ENCODE measurements at places on chromosomes 12 and 14.

DNA sequence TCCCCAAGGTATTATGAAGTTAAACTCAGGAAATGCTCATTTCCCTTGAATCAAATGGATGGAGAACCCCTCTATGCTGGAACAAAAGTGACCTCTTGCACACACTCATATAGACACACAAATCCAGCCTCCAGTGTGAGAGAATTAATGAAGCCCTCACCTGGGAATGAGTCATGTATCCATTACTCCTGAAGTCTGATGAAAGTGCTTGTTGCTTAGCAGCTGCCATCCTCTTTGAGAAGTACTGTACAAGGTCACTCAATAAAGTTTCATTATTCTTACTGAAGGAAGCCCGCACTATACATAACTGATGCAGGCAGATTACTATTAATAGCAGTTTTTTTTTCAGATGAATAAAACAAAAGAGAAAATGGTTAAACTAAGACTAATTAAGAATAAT lies 102.3 kb downstream of the RERG start:
- no peak for DNase-seq

GRCh38 chr14:20356422-20356821 lies 13.0 kb downstream of the PARP2 start:
- no peak for DNase-seq

GRCh38 chr12:98868076-98868475 lies 223.0 kb downstream of the APAF1 start:
- DNase-seq: no peak

GRCh38 chr14:99116741-99117295 lies 155.2 kb downstream of the BCL11B start:
- no peak for DNase-seq

DNA sequence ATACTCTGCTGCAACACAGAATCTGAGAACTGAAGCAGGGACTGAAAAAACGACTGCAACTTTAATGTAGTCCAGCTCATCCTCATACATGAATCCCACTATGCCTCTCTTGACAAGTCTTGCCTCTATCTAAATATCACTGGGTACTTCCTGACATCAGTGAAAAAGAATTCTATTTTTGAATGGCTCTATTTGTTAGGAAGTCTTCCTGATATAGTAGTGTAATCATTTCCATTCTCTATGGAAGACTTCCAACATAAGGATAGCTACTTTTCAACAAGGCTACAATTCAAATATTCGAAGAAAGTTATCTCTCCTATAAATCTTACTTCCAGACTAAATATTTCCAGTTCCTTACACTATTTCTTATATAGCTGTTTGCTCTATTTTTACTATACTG lies 167.5 kb downstream of the MDGA2 start:
- no peak for DNase-seq

DNA sequence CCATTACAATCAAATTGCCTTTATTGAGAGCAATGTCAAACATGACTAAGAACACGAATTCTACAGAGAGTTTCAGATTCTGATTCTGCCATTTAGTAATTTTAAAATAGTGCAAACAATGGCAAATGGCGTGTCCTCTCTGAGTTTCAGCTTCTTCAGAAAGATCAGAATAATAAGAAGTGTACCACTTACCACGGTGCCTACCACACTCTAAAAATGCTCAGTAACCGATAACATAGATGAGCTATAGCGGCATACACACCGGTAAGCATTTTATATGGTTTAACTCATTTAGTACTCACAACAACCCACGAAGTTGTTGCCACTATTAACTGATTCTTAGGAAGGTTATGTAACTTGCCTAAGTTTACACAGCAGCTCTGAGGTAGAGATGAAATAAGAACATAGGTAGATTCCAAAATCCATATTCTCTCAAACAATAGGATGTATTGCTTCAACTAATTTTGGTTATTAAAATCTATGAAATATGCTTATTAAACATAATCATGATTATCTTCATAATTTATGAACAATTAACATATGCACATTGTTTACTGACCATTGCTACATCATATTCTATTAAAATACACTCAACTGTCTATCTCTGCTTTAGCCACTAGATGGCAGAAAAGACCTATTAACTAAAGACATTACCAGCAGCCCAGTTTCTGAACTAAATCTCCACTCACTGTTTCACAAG lies 38.3 kb downstream of the SLC6A15 start:
- no peak for DNase-seq

DNA sequence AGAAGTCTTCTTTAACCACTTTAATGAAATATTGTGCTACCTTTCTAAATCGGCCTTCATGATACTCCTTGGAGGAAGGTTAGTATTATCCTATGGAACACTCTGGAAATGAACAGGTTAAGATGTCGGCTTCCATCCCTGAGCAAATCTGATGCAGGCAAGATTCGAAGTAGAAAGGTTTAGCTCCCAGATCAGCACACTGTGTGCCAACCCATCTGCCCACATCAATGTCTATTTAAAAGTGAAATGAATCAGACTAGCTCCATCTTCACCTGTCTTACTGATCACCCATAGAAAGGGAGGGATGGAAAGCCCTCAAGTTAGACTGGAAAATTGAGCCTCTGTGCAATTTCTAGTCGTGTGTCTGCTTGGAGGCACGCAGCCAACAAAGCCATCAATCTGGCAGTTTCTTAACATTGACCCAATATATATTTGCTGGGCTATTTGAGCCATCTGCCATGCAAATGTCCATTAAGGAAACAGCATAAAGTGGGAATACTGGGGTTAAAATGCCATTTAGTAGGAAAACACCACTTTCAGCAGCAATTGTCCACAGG lies 506.1 kb downstream of the RMST start:
- no peak for DNase-seq

DNA sequence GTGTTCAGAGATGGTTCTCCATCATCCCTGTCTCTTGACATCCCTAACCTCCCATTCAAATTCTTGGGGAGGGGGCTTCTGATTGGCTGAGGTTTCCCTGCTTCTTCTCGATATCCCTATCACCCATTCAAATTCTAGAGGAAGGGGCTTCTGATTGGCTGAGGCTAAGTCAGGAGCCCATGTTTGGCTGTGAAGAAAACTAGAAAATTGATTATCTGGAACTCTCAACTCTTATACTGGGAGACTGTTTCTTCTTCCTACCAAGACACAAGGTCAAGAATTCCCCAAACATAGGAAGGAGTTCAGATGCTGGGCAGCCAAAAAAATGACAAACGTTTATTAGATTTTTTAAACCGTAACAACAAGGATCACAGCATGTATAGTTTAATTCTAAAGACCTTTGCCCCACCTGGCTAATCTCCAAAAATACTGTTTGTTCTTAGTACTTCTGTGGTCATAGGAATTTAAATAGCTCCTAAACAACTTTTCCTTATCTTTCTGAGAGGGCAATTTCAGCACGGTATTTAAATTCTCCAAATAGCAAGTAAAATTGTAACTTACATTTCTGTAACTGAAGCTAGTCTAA lies 26.4 kb downstream of the SPIC start:
- no peak for DNase-seq

DNA sequence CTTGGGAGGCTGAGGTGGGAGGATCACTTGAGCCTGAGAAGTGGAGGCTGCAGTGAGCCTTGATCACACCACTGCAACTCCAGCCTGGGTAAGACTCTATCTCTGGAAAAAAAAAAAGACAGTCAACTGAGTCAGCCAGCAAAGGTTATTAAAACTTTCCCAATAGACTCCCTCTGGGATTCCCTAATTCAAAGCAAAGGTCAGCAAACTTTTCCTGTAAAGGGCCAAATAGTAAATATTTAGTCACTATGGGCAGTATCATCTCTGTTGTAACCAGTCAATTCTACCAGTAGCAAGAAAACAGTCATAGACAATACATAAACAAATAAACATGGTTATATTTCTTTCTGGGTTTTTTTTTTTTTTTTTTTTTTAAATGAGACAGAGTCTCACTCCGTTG lies 122.5 kb downstream of the IPO8 start:
- no peak for DNase-seq

DNA sequence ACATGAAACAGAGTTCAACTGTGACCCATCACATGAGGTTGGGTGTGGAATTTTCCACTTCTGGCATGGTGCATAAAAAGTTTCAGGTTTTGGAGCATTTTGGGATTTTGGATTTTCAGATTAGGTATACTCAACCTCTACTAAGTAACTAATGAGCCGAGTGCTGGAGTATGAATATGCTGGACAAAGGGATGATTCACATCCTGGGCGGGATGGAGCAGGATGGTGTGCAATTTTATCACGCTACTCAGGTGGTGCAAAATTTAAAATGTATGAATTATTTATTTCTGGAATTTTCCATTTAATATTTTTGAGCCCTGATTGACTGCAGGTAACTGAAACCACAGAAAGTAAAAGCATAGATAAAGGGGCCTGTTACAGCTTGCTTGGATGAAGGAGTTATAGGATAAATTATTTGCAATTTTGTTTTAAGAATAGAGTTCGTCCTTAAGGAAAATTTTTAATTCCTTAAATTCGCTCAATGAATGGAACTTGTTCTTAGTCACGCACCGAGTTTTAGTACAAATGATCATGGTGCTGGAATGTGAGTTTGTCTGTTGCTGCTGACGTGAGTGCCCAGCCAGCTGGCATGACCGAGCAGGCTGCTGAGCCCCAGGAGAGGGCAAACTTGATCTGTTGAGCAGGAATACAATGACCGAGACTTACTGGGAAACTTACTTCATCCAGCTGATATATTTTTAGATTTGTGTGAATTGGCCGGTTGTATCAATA lies 176.3 kb downstream of the ESR2 start:
- no peak for DNase-seq

DNA sequence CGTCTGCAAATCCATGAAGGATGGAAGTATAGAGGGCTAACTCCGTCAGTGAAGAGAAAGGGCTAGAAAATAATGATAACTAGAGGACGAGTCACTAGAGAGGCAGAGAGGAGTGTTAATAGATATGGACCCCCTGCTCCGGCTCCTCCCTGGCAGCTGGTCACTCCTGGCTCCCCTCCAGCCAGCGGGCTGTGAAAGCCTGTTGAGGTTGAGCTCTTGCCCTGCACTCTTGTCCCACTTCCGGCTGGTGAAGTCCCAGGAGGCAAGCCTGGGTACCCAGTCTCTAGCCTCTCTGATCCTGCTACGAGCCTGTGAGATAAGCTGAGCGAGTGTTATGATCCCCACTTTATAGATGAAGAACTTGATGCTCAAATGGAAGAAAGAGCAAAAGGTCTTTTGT lies 90.3 kb downstream of the RFX4 start:
- no peak for DNase-seq

DNA sequence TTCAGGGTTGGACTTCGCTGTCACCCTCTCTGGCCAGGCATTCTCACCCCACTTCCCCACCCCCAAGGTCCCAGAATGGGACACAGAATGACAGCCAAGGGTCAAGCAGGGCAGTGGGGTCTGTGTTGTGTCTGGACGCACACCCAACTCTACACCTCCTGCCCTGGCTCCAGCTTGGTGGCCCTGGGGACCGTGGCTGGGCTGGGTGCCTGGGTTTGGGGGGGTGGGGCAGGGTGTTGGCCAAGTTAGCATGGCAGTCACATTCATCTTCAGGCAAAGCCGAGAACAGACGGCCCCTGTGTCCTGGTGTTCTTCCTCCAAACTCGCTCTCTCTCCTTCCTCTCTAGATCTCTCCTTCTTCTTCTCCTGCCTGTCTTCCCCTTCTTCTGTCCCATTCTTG lies 5.6 kb downstream of the LRP1 start:
- DNase-seq: no peak

DNA sequence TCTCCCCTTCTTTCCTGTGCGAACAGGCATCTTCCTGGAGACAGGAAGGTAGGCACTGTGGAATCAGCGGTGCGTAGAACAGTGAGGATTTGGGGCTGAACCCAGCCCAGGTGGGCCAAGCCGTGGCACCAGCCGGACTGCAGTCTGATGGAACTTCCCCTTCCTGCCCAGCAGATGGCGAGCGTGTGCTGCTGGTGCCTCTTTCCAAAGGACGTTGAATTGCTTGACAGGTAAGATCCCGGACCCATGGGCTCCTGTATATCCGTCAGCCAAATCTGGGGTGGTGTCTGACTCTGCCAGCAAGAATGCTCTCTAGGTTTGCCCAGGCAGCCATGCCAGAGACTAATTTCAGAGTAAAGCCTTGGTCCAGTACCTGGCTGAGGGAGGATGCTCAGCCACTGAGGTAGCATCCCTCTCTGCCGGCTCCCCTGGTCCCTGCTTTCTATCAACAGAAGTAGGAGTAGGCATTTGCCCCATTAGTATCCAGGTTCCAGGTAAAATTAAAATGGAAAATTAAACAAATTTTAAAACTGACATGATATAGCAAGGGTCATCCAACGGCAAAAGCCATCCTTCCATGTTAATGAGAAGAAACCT lies 21.1 kb upstream of the KCNA5 start:
- no peak for DNase-seq

DNA sequence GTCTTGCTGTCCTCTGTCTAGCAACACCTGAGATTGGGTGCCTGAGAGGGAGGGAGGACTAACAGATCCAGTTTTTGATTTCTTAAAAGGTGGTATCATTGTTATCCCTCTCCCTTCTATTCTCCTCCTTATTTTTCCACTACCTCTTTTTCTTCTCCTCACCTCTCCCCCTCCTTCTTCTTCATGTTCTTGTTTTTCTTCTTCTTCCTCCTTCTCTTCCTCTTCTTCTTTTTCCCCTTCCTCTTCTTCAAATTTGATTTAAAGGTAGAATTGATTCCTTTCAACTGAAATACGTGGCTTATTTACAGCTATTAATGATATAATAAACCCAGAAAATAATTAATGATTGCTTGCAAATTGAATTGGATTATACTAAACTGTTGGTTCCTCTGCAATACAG lies 256.8 kb upstream of the BTG1 start:
- DNase-seq: no peak

DNA sequence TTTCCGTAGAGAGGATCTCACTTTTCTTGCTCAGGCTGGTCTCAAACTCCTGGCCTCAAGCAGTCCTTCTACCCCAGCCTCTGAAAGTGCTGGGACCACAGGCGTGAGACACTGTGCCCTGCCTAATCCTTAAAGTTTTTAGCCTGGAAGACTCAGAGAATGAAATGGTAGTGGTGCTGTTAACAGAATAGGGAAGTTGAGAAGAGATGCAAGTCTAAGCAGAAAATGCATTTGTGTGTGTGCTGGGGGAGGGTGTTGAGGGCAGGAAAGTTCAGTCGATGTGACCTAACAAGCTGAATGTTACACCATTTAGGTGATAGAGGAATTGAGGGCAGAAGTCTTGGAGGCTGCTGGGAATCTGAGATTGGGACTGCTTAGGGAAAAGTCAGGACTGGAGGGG lies 6.9 kb upstream of the TUBA1A start:
- DNase-seq: no peak

GRCh38 chr12:108117902-108118301 lies 11.2 kb upstream of the WSCD2 start:
- no peak for DNase-seq

Measured in T follicular helper cell (primary cell).